HTR-8/SVneo (cell line): ENCODE measurements at places on chromosomes 7 and 10.

DNA sequence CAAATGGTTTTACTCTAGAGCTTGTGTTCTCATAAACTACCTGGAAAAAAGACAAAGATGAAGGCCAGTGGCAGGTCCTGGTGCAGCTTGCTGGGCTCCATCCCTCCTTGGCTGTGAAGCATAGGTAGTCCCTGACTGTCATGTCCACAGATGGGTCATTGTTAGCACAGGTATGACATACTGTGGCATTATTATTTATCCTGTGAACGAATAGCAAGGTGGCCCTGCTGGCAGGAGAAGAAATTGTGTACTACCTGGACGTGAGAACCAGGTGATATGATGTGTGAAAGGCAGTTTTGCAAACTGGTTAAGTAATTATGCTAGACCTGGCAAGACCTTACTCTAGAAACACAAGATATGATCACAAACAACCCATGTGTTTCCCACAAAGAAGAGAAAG lies 63.9 kb downstream of the CCDC71L start:
- no peak for DNase-seq

- DNase-seq: no peak
These were observed 121.2 kb upstream of the FOXP2 start for GRCh38 chr7:114293289-114294012.

GRCh38 chr7:151390598-151391357 lies 19.1 kb downstream of the WDR86 start:
- no peak for DNase-seq

DNA sequence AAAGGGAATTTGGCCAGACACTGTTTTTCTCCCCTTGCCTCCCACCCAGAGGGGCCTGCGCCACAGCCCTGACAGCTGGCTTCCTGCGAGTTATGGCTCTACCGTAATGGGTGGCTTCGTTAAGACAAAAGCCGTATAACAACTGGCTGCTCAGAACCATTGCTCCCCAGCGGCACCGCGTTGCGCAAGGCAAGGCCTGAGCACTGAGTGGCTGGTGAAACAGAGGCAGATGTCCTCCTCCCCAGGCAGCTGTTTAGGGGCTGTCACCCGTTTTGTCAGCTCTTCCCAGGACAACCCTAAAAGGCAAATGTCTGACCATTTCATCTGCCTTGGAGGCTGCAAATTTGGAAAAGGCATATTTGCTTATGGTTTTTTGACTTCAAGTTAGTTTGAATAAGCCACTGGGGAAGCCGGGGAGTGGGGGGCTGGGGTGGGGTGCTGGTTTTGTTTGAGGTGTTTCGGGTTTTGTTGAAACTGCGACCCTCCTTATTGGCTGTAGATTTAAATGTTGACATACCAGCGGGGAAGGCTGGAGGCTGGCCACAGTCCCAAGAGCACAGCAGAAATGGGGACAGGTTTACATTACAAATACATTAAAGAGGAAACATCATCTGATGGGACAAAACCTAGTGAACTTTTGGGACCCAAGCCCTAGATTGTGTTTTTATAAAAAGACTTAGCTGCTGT lies 681 bp upstream of the SPOCK2 start:
- no peak for DNase-seq

DNA sequence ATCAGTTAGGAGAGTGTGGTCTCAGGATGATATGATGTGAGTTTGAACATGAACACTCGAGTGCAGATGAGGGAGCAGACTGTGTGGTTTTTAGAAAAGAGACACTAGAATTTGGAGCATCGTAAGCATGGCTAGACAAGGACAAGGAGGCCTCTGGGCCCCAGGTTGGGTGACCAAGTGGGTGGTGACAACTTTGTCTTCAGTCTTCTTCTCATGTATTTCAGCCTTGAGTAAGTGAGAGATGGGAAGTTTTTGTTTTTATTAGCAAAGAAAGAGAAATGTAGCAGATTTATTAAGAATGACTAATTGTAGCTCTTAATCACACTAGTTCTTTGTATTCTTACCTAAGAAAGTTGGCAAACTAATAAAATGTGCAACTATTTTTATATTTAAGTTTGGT lies 16.3 kb downstream of the TES start:
- no peak for DNase-seq

- no peak for DNase-seq
These were observed 950.7 kb upstream of the PHF14 start for GRCh38 chr7:10022957-10023356.

- DNase-seq: no peak
These were observed 249.8 kb downstream of the ARHGAP12 start for GRCh38 chr10:31678575-31679516.

DNA sequence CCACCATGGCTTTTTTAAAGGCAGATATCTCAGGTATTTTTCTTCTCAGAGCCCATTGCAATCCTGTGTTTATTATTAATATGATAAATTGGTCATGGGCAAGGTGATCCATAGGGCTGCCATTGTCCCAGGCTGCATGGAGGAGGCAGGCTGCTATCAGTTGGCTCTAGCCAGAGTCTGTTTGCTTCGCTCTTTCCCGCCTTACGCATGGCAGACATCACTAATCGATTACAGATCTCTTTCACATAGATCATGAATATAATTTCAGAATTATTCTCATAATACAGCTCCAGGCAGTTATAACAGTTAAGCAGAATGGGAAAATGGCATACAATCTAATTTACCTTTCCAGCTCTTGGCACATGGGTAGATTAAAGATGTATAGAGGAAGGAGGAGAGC lies 30.4 kb upstream of the HABP2 start:
- no peak for DNase-seq

DNA sequence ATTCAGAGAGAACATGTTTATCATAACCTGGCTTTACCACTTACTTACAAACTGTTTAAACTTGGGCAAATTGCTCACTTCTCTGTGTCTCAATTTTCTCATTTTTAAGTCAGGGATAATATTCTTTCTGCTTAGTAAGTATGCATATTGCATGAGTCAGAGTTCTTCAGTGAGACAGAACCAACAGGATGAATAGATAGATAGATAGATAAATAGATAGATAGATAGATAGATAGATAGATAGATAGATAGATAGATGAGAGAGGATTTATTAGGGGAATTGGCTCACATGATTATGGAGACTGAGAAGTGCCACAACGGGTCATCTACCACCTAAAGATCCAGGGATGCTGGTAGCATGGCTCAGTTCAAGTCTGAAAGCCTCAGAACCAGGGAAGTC lies 15.7 kb upstream of the SMIM30 start:
- DNase-seq: no peak

DNA sequence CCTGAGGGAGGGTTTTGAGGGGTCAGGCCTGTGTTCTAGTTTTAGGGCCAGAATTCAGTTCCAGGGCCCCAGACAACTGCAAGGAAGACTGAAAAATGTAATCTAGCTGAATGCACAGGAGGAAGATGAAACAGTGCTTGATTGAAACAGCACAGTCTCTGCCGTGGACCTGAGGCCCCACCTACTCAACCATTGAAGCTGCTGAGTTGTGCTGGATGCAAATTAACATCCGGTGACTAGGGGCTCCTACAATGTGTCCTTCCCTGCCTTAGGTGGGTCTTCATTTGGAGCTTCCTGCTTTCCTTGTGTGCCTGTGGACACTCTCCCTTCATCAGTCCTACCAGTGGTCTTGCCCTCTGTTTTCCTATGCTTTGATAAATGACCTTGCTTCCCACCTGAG lies 5.7 kb downstream of the GLRX3 start:
- no peak for DNase-seq
